ENCODE measurements at places on chromosomes 1 and 21.
A peak's percentile ranks its signal among the peaks of the same experiment; 100 is the strongest.

DNA sequence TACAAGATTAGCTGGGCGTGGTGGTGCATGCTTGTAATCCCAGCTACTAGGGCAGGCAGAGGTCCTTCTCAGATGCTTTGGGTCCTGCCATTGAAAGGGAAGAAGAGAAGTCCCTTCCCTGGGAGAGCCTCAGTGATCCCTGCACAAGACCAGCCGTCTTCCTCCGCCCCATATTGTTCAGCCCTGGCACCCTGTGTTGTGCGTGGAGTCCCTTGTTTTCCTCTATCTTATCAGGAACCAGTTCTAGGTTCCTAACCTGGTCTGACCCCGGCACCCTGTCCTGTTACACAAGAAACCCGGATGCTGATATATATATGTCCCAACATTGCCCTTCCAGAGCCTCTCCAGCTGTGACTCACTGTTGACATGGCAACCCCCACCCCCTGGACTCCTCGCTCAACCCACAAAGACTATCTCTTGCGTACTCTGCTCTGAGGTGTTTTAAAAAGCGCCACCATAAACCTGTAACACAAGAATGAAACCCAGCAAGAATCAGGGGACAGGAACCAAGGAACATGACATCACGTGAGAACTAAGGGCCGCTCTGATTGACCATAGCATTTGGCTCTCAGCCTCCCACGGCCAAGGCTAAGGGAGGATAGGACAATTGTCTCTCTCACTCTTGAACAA, 4.8 kb downstream of the MX2 start:
- no peak for DNase-seq

DNA sequence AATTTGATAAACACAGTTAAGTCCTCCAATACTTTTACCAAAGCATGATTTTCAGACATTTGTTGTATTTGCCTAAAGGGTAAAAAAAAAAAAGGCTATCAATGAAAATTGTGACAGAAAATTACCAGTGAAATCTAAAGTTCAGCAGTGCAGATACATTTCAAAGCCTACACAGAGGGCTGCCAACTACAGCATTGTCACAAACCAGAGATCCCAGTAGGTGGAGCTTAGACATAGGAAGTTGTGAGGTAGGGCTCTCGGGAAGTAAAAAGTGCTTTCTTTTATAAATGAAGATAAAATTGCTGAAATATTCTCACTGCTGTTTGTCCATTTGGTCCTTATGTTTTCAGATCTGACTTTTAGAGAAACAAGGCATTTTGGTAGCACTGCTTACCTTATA, 123.0 kb downstream of the DYRK1A start:
- no peak for DNase-seq

DNA sequence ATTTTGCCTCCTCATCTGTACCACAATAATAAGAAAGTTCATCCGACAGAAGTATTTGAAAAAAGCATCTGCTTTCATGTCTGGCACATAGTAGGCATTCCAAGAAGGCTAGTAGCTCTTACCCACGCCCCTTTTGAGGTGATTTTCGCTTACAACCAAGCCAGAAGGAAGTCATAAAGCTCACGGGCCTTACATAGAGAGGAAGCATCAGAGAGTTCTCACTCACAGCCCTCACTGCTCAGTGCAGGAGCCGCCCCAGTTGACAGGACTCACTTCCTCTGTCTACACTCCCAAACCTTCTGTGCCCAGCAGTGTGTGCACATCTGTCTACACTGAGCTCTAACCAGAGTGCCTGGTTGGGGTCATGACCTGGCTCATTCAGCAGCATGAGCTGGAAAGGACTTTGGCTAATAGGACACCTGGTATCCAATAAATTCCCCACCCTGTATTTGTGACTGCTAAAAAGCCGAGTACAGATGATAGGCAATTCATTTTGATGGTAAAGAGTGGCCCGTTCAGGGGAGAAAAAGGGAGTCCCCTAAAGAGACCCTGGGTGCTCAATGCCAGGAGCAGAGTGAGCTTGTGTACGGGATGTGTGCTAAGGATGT, 36.8 kb upstream of the DUSP10 start:
- DNase-seq, result peak; percentile 36

DNA sequence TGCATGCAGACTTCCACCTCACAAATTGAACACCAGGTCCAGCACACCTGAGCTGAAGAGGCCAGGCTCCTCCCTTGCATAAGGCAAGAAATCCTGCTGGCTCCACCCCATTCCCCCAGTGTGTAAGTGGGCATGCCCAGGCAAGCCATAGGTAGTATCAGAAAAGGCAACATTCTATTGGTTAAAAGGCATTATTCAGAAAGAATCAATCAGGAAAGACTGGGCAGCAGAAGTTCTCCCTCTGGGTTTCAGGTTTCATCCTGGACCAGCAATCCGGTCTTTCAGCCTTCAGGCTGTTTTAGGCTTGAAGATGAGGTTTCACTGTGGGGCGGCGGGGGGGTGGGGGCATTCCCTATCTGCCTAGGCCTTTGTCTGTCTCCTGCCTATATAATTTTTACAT, 42.0 kb upstream of the LHX8 start:
- DNase-seq, result no peak

- DNase-seq, result no peak
These were observed 45.1 kb downstream of the FYB2 start for GRCh38 chr1:56774067-56774609.

DNA sequence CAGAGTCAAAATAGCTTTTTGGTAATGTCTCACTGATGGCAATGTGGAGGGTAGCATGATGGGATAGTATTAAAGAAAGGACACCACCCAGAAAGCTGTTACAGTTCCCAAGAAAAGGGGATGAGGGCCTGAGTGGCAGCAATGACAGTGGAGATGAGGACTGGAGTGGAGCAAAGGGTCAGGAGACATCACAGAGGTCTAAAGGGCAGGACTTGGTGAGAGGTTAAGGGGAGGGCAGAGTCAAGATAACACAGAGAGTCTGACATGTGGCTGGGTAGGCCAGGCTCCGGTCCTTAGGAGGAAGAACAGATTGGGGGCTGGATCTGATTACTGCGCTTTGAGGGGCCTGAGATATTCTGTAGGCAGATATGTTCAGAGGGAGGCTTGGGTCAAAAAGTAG, 19.3 kb downstream of the ELF3 start:
- DNase-seq, result no peak

DNA sequence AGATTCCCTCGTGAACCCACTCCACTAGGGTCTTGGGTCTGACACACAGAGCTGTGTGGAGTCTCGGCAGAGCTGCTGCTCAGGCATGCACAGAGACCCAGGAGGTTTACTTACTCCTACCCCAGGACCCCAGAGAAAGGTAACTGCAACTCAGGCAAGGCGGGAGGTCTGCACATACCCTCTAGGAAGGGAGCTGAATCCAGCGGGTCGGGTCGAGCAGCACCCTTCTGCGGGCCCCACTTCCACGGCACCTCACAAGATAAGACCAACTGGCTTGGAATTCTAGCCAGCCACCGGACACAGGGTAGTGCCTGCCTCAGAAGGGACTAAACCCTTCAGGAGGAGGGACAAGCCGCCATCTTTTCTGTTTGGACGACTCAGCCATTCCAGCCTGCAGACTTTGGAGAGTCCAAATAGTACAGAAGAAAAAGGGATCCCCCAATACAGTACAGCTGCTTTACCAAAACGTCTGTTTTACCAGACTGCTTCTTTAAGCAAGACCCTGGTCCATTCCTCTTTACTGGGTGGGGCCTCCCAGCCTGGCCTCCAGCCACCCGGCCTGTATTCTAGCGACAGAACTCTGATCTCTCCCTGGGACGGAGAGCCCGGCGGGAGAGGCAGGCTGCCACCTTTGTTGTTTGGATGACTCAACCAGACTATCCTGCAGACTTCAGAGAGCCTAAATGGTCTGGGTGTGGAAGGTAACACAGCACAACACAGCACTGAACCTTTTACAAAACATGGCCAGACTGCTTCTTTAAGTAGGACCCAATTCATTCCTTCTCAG, 554.6 kb upstream of the BEND5 start:
- no peak for DNase-seq

DNA sequence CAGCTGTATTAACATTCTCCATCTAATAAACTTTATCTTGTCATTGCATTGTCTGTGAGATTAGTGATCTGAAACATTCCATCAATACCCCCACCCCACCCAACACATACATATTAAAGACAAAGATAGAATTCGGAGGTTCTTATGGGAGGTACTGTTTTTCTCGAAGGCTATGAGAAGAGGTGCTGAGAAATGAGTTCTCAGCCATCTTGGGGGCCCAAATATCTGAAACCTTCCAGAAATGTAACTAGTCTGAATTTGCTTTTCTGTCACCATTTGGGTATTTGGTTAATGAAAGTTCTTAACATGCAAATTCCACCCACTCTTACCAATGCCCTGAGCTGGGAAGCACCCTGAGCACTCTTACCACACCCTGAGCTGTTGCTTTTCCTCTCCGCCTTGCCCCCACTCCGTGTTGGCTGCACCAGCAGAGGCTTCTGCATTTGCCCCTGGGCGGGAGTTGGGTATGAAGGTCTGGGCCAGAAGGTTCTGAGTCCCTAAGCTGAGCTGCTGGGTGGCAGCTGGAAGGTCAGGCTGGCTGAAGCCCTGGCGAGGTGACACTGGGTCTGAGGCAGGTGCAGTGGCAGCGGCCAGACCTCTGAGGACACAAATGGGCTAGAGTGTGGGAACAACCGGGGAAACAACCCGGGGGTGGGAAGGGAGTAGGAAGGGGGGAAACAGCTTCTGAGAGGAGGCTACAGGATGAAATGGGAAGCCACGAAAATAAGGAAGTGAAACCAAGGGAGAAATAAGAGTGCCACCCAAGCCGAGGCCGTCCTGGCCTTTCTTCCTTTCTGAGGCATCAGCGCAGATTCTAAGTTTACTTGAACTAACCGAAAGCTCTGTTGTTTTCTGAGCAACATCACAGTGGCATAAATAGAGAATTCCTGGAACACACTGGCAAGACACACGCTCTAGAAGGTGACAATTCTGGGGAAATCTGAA, 26.3 kb upstream of the IER5 start:
- DNase-seq, result no peak

- no peak for DNase-seq
These were observed 15.2 kb upstream of the GPR153 start for GRCh38 chr1:6275826-6276782.

DNA sequence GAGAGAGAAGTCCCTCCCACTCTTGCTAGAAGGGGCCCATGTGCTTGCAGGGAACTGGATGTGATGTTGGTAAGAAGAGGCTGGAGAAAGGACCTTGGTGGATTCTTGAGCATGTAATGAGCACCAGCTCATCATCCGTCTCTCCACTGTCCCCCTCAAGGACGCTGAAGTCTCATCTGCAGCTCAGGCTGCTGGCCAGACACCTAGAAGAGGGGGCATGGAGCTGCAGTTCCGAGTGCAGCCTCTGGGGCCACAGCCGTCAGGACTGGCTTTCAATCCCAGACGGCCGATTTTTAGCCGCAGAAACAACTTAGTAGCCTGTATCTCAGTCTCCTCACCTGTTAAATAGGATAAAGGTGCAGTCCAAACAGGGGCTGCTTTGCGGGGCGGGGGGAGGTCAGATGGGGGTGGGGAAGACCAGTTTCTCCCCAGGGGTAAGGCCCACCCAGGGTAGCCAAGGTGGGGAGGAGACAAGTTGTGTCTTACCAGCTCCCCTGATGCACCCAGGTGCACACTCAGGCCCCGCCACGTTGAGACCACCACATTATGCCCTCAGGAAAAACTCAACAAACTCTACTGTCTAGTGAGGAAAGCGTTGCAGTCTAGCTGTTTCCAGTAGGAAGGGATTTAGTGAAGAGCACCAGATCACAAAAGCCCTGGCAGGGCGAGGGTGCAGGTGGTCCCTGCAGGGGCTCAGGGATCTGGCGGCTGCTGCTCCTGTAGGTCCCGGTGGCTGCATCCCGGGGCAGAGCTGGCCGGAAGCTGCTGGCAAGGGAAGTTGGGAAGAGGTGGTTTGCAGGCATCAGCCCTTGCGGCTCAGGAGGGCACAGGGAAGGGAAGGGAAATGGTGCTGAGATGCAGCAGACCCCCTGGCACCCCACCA, 29.5 kb downstream of the LDLRAP1 start:
- DNase-seq, result peak; percentile 30

DNA sequence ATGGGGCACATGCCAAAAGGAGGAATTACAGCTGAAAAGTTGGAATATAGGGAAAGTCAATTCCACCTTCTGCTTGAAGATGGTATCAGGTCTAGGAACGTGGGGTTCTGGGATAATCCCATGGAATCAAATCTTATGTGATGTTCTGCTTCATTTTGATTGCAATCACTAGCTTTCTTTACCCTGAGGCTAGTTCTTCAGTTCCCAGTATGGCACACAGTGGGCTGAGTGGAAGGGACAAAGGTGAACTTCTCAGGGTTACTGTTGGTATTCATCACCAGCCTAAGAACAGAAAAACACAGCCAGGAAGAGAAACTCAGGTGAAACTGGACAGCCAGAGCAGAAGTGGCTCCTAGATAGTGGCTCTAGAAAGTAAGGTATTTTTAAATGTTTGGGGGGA, 117.8 kb downstream of the TNFSF18 start:
- no peak for DNase-seq

GRCh38 chr21:38780879-38781278, 24.9 kb upstream of the ETS2 start:
- no peak for DNase-seq

DNA sequence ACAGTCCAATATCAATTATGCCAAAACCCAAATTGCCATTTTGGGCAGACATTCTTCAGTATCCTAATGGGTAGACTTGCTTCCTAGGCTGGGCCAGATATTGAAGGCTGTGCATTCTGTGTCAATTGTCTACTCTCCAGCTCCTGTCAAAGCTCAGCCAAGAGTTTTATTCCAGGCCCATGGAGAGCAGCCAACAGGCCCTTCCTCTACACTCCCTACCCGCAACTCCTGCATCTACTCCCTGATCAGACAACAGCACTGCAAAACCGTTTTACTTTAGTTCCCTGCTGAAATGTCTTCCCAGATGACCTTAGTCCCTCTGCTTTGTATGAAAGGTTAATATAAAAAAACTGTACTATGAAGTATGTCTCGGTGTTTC, 6.6 kb upstream of the ADORA3 start:
- no peak for DNase-seq

DNA sequence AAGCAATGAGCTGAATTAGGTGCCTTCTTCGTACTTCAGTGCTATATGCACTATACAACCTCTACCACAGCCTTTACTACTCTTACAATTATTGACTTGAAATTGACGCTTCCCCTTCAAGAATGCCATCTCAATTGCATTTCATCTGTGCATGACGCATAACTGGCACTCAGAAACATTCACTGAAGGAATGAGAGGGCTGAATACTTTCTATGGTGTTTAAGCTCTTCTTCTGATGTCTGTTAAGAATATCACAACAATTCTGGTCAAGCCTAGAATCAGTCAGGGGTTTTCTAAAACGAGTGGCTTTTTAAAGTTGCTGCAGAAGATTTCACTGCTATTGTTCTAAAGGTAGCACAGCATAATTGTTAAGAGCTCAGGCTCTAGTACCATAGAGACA, 11.5 kb downstream of the DENND1B start:
- DNase-seq, result no peak

- DNase-seq, result no peak
These were observed 4.5 kb downstream of the FHL3 start for GRCh38 chr1:38000529-38001455.
